ENCODE measurements at places on chromosomes 2 and 18. TPM values are rescaled to one million over a fixed set of nuclear protein-coding genes. Genes with fewer than 3 reads are reported as not detected.

- DNase-seq: no peak
Measured at GRCh38 chr2:143526498-143526897, 397.3 kb downstream of the ARHGAP15 start.

GRCh38 chr2:48048476-48049171 is 142.3 kb upstream of the FBXO11 start:
- DNase-seq: no peak

DNA sequence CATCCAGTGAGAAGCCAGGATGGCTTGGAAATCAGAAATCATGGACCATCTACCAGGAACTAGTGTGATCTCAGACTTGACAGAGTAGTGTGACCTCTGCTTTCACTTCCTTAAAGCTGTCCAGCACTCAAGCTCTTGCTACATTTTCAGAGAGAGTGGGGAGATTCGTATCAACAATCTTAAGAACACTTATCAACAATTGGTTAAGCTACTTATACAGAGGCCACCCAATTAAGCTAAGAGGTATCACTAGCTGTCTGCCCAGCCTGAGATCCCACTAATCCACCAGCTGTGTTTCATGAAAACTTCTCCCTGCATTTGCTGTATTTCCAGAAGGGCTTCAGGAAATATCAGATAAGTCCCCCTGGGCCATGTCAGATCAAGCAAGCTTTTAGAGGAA is 4.2 kb downstream of the RPRM start:
- DNase-seq: no peak

RTKN gene
- total RNA-seq: 27.0 TPM

ESPNL gene
- total RNA-seq: not detected
